ENCODE measurements at places on chromosomes 3 and 15.
A peak's percentile ranks its signal among the peaks of the same experiment; 100 is the strongest.

- DNase-seq: no peak
Observed at GRCh38 chr15:68548364-68548763, 30.4 kb upstream of the CORO2B start.

- no peak for DNase-seq
Observed at GRCh38 chr15:36884518-36884875, 215.9 kb downstream of the MEIS2 start.

- no peak for DNase-seq
Observed at GRCh38 chr3:13145826-13146642, 72.8 kb upstream of the IQSEC1 start.

- DNase-seq: peak; percentile 73
Observed at GRCh38 chr15:57485869-57486268, 105.8 kb upstream of the MYZAP start.

DNA sequence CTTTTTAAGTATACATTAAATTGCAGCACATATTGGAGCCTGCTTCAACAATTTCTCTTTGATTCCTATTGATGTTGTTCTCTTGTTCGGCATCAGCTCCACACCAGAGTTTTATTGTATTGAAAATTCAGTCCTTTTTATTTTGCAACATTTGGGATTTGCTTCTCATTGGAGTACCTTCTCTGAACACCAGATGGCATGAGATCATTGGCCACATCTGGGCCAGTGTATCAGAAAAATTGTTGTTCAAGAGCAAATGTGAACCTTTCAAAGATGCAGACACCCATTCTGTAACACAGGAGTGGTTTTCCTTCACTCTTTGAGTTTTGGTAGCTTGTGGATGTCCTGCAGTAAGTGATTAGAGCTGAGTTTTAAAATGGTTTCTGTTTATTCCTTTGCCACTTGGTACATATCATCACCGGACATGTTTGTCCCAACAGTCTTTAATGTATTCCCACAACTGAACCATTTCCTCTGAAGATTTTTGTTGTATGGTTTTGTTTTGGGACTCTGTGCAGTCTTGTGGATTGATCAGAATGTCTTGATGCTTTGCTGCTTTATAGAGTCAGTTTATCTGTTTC is 96.1 kb downstream of the MCTP2 start:
- peak; percentile 47 for DNase-seq

- no peak for DNase-seq
Observed at GRCh38 chr15:75163150-75163564, 38.5 kb upstream of the C15orf39 start.

DNA sequence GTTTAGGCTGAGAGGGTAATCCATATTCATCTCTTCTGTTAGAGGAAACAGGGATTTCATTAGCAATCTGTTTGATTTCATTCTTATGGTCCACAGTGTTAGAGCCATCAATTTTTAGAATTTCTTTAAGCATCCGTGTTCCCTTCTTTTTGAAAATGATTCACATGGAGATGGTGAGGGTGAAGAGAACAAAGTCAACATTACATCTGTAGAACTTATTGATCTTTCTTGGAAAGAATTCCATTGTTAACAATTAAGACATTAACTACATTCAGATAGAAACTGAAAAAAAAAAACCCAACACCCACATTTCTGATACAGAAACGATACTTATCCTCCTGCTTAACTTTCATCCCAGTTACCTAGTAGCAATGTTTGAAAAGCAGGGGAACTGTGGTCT is 107.0 kb upstream of the GK5 start:
- no peak for DNase-seq

DNA sequence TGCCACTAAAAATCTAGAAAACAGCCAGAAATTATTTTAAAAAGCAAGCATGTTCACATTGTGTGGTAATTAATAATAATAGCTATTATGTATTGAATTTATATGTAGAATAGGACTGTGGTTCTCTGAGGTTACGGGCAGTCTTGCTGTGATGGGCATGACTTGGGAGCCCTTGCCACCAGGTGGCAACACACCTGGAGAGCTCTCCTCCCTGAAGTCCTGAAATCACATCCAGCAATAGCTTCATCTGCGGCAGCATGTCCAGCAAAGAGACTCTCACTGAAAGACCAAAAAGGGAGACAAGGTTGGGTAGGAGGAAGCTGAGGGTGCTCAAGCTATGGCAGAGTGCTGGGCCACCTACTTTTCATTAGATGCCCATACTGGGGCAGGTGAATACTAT is 206.8 kb upstream of the IL12A start:
- no peak for DNase-seq

- DNase-seq: no peak
Observed at GRCh38 chr3:183800243-183800863, 25.0 kb downstream of the MAP6D1 start.

DNA sequence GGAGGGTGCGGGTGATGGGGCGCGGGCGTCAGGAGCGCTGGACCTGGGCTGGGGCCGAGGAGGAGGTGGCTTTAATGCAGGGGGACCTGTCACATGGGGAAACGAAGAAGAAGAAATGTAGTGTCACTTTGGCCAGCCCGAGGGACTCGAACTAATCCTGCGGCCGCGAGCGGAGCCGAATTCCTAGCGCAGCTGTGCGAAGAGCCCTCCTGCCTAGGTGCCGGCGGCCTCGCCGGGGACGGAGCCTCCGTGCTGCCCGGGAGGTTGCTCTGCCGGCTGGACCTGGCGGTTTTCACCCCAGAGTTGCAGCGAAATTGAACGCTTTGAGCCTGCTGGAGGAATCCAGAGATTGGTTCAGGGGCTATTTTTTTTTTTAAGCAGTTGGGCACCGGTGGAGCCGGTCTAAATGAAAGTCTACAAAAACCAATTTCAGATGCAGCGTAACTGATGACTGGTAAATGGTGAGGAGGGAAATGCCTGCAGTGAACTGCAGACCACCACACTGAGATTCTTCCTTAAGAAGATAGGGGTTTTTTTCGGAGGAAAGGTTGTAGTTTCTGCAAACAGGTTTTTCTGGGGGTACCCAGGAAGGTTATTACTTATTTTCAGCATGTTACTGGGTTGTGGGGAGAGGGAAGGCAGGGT is 662 bp downstream of the TMEM108 start:
- peak; percentile 6 for DNase-seq

- peak; percentile 48 for DNase-seq
Observed at GRCh38 chr15:37098468-37099318, 1.7 kb downstream of the MEIS2 start.

DNA sequence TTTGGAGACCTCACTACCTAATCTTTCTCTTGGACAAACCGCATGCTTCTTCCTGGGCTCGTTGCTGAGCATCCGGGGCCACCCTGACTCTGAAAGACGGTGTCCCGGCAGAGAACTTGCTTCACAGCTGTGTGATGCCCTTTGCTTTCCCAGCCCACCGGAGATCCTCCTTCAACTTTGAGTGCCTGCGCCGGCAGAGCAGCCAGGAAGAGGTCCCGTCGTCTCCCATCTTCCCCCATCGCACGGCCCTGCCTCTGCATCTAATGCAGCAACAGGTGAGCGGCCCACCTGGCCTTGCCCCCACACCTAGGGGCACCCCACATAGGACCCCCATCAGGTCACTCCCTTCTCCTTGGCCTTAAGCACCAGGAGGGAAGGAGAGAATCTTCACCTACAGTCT is 37.7 kb downstream of the CHDH start:
- no peak for DNase-seq

GRCh38 chr3:16069149-16069922 is 105.1 kb upstream of the GALNT15 start:
- DNase-seq: peak; percentile 92

GRCh38 chr15:85755471-85755870 is 39.3 kb downstream of the KLHL25 start:
- no peak for DNase-seq

GRCh38 chr3:152472672-152472954 is 203.9 kb downstream of the MBNL1 start:
- DNase-seq: no peak

GRCh38 chr3:37909067-37909911 is 47.6 kb downstream of the CTDSPL start:
- DNase-seq: no peak

DNA sequence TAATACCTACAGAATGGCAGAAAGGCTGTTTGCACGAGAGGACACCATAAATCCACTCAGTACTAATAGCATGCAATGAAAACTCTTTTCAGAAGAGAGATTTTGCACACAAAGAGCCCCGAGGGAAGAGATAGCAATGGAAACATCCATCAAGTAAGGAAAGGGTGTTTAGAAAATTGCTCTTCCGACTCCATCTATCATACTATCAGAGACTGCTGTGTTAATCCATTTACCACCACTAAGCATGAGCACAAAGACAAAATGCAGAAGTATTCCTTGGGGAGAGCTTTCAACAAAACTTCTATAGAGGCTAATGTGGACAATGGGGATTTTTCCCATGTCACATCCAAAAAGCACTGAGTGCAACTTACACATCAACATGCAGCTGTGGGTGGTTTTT is 72.1 kb upstream of the PLAAT1 start:
- no peak for DNase-seq

DNA sequence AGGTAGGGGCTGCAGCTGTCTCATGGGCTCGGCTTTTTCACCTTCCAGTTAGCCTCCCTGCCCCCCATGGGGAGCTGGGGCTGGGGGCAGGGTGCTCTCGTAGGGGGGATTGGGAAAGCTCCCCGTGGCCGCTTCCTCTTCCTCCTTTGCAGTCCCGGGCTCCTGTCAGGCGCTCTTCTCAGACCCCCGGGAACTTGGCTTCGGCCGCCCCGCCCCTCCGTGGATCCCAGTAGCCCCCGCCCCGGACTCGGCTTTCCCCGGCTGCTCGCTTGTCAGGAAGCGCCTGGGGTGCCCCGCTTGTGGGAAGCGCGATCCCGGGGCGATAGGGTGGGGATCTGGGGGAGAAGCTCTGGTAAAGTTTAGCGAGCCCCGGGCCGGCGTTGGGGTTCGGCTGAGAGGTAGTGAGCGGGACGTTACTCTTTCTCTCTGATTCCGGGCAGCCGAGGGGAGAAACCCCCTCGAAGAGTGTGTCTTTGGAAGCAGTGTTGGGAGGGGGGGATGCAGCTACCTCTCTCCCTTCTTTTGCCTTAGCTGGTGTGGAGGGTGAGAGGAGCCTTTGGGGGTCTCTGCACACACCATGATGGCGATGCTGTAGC is 611 bp downstream of the PIAS1 start:
- DNase-seq: peak; percentile 20

- DNase-seq: no peak
Observed at GRCh38 chr15:27119695-27120266, 148.8 kb downstream of the GABRG3 start.

DNA sequence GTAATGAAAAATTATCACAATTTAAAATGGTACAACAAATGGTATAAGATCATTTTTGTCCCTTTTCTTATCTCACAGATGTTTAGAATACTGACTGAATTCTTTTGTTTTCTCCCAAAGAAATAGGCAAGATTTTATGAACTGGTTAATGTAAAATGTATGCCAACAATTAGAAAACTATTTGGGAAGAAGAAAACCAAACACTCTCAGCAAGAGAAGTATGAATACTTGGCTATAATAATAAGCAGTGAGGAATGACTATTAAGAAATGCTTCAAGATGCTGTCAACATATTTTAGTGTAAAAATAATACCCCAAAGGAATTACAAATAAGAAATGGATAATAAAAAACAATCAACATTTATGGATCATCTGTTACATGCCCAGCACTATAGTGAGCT is 18.5 kb downstream of the SHQ1 start:
- no peak for DNase-seq

GRCh38 chr15:57685306-57686095 is 21.0 kb upstream of the POLR2M start:
- DNase-seq: no peak

GRCh38 chr3:104696470-104696869 is 670.2 kb upstream of the ALCAM start:
- no peak for DNase-seq

DNA sequence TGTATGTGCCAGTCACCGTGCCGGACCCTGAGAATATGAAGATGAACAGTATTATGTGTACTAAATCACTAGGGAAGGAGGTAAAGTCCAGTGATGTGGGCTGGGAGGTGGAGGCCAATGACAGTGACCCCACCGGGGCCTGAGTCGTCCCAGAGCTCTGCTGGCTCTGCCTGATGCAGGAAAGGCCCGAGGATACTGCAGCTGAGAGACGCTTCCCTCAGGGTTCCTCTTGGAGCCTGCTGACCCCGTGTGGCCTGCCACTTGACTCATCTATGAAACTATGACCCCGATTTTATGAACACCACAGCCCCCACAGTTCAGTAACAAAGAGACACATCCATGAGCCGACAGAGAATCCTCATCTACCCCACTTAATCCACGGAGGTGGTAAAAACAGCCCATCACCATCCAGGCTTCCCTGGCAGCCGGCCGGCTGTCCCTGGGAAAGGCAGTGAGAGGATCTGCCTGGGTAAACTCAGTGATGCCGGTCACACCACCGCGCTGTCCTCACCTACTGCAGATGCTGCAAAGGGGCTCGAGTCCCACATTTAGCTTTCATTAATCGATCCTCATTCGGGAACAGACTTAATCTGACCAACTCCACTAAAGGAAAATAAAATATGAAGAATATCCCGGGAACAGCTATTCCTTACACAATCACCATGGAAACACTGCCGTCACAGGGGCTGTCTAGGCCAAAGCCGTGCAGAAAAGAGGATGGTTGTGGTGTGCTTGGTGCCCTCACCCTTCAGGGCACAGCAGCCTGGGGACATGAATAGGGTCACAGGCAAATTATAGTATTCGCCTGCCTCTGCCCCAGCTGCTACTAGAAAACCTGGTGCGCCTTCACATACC is 82.9 kb downstream of the ARRDC4 start:
- DNase-seq: no peak

GRCh38 chr3:128788268-128788869 is 62.4 kb downstream of the RAB7A start:
- DNase-seq: no peak

GRCh38 chr3:192929146-192929545 is 11.5 kb upstream of the MB21D2 start:
- DNase-seq: no peak

GRCh38 chr3:23620638-23621015 is 185.1 kb upstream of the UBE2E1 start:
- DNase-seq: no peak

- DNase-seq: no peak
Observed at GRCh38 chr15:80988148-80988796, 1.3 kb downstream of the MESD start.

DNA sequence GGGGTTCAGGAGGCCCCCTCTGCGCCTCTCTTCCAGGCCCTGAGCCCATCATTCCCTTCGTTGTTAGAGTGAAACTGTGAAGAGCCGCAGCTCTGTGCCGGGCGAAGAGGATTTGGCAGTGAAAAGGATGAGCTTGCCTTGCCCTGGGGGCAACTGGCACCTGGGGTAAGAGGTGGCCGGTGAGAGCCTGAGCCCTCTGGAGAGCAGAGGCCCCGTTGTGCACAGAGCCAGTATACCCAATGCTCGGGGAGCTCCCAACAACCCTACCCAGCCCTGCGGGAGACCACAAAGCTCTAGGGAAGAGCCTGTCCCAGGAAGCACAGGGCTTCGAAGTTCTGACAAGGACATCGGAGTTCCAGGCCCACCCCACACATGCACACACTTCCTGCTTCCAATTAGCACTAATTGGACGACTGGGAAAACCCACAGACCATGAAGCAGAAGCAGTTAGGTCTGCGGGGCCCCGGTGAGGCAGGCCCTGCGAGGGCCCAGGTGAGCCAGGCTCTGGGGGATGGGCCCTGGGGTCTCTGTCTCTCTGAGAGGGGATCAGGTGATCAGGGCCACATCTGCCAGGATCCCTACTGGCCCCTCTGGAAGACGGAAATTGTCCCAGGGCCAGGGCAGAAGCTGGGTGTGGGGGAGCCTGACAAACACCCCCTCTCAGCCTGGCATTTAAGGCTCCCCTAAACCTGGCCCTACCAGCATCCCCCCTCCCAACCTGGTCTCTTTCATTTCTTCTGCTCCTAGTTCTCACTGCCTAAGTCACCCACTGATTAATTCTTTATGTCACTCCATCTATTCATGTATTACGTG is 27.9 kb upstream of the SFMBT1 start:
- no peak for DNase-seq

GRCh38 chr3:137032465-137033120 is 74.8 kb downstream of the IL20RB start:
- DNase-seq: peak; percentile 83
